Muscle of leg (tissue), 16 donors: ENCODE measurements at places on chromosomes 11 and 22. TPM values are rescaled to one million over a fixed set of nuclear protein-coding genes. Genes with fewer than 3 reads are reported as not detected.
A peak's percentile ranks its signal among the peaks of the same experiment; 100 is the strongest.

The IL10RA gene
- 4.8 TPM for total RNA-seq

GRCh38 chr22:36727110-36727509, 23.6 kb upstream of the CACNG2 start:
- no peak for DNase-seq

GRCh38 chr11:93560199-93560932, 17.2 kb upstream of the SMCO4 start:
- no peak for DNase-seq

DNA sequence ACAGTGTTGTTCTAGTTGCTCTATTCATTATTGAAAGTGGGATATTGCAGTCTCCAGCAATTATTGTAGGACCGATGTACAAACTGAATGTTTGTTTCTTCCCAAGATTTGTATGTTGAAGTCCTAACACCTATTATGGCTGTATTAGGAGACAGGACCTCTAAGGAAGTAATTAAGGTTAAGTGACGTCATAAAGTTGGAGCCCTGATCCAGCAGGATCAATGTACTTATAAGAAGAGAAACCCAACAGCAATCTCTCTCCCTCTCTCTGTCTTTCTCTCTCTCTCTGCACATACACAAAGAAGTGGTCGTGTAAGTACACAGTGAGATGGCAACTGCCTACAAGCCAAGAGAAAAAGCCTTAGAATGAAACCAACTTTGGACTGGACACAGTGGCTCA, 16.1 kb upstream of the SLC35C1 start:
- no peak for DNase-seq

- no peak for DNase-seq
These were observed 53.4 kb downstream of the LIF start for GRCh38 chr22:30193031-30193775.

The LMO1 gene
- 1.3 TPM for total RNA-seq

GRCh38 chr11:116852261-116853031, 15.0 kb upstream of the APOA1 start:
- DNase-seq, result no peak

DNA sequence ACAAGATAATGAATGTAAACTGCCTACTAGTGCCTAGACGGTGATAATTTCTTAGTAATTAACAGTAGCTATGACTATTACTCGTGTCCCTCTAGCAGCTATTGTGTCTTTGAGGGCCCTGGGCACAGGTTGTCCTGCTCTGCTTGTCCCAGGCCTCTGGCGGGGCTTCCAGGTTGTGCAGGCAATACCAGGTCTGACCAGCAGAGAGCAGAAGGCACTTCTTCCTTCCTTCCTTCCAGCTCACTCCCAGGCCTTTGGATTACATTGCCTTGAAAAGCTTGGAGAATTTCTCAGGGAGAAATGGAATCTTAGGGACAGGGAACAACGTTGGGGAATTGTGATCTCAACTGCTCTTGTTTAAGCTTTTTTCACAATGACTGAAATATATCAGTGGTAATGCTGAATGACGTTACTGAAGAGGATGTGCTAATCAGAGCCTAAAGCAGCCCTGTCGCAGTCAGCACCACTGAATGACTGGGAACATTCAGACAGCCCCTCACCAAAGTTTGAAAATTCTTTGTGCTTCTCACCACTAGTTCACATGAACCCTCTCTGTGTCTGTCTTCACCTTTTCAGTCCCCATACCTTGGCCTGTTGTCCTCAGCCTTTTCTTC, 8.4 kb upstream of the CCKBR start:
- DNase-seq, result peak; percentile 76

The TRIM66 gene
- 3.8 TPM for total RNA-seq

The RAG2 gene
- total RNA-seq, result 0.09 TPM

DNA sequence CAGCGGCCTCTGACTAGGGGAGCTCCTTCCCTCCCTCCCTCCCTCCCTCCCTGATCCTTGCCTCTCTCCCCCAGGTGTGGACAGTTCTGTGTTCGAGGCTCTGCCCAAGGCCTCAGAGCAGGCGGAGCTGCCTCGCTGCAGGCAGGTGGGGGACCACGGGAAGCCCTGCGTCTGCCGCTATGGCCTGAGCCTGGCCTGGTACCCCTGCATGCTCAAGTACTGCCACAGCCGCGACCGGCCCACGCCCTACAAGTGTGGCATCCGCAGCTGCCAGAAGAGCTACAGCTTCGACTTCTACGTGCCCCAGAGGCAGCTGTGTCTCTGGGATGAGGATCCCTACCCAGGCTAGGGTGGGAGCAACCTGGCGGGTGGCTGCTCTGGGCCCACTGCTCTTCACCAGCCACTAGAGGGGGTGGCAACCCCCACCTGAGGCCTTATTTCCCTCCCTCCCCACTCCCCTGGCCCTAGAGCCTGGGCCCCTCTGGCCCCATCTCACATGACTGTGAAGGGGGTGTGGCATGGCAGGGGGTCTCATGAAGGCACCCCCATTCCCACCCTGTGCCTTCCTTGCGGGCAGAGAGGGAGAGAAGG, 11.1 kb upstream of the POU2F3 start:
- DNase-seq, result no peak

GRCh38 chr11:117852309-117852708, 24.1 kb downstream of the FXYD6 start:
- no peak for DNase-seq

- DNase-seq, result no peak
These were observed 411 bp downstream of the ACTN3 start for GRCh38 chr11:66546966-66547661.

DNA sequence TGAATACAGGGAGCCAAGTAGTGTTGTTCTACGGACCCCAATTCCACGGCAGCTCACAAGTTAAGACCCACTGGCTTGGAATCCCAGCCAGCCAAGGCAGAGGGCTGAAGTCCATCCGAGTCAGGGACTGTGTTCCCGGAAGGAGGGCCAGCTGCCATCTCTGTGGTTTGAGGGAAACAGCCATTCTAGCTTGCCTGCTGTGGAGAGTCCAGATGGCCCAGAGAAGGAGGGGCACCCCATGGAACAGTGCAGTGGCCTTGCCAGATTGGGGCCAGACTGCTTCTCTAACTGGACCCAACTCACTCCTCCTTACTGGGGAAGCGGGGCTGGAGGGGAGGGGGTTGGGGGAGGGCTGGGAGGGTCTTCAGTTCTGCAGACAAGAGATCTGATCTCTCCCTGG, 156.4 kb downstream of the FAM181B start:
- DNase-seq, result no peak

DNA sequence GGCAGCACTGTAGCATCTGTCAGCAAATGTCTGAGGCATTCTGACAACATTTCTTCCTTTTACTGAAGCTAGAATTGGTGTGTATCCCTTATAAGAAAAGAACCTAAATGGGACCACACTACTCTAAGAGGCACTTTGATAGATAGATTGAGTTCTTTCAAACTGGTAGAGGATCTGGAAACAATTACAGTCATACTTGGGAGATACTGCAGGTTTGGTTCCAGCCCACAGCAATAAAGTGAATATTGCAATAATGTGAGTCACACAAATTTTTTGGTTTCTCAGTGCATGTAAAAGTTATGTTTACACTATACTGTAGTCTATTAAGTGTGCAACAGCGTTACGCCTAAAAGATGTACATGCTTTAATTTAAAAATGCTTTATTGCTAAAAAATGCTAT, 96.9 kb downstream of the SBF2 start:
- DNase-seq, result no peak

DNA sequence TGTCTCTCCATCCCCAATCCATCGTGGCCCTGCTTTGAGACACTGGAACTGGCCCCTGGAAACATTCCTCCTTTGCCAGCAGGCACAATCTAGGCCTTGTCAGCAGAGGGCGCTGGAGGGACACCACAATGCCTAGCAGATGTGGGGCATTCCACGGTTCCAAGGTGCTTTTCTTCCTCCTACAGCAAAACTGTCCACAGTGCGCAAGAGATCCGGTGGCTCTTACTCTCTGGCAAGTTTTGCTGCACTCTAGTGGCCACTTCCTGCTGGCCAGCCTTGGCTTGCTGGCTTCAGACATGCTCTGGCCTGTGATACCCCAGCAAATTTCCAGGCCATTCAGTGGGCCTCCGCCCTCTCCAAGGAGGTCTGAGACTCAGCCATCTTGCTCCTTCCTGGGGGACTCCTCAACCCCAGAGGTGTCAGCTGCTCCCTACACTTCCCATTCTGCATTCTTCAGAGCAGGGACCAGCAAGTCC, 17.1 kb upstream of the RBM4B start:
- peak; percentile 91 for DNase-seq

DNA sequence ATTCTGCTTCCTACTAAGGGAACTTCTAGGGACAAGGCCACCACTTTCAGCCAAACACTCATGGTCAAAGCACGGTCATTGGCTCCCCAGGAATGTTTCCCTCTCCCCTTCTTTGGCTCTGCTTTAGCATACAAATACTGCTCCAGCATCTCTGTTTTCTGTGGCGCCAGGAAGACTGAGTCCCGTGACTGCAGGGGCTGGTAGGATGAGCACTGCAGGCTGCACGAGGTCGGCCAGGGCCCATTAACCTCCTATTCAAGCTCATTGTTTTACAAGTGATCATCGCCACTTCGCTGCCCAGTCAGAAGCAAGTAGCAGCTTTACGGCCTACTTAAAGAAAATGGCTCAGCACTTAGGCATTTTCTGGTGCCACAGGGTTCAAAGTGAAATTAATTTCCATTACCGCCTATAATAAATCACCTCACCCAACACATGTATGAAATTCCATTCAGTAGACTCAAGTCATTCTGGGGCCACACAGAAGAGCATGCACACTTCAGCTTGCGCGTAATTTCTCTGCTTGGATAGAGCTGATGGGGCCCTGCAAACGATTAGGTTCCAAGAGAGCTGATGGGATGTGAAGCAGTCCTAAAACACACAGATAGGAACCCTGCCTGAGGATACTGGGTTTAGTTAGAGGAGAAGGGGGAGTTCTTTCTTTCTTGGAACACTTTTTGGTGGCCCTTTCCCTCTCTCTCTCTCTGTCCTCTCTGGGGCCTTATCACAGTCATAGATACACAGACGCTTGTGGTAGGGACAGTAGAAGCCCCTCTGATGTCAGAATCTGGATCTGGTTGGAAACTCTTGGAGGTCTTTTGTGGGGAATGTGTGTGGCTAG, 173.7 kb downstream of the KIF18A start:
- peak; percentile 20 for DNase-seq

The NR1H3 gene
- total RNA-seq, result 18.8 TPM

GRCh38 chr11:124955035-124955434, 1.0 kb downstream of the CCDC15 start:
- no peak for DNase-seq

- no peak for DNase-seq
These were observed 1430.7 kb downstream of the BRD1 start for GRCh38 chr22:48396785-48397530.

GRCh38 chr22:32204856-32205722, at the start of gene RFPL2:
Gene RFPL2, minus strand, starts transcription at chr22:32205073. Its CDS starts 2,622 bp downstream, at chr22:32202451.
- DNase-seq, result no peak

DNA sequence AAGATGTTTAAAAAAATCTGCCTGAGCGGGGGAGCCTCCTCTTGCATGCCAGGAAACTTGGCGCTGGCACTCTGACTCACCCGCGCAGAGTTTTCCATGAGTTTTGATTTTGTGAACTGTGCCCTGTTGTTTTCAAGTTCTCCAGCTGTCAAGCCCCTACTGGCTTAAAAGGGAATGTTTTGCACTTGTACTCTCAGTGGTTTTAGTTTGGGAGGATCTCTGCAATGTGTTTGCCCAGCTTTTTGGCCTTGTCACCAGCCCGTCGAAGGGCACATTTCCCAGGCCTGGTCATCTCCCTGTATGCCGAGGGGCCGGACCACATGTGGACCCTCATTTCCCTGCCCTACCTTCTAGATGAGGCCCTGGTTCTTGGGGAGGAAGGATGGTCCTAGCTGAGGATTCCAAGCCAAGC, 12.2 kb downstream of the MRGPRF start:
- DNase-seq, result peak; percentile 93

The IRAG1 gene
- 4.1 TPM for total RNA-seq

The ACRV1 gene
- total RNA-seq, result not detected

- no peak for DNase-seq
These were observed 231.0 kb downstream of the DDX10 start for GRCh38 chr11:108895579-108896480.

The CALCA gene
- total RNA-seq, result not detected

DNA sequence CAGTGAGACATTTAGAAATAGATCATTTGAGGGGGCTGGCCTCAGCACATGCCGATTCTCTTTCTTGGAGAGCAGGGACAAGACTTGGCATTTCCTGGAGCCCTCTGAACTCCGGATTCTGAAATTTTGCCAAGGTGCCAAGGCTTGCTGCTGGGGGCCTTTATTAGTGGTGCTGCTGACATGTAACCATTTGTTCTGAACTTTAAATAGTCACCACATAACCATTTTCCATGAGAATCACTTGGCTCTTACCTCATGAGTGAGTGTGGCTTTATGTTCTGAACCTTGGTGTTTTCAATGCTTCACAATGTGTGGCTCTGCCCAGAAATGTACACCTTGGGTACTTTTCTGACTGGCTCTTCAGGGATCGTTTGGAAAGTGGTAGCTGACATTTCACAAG, 33.3 kb downstream of the SYT13 start:
- DNase-seq, result no peak

The GDPD4 gene
- total RNA-seq, result 0.13 TPM

DNA sequence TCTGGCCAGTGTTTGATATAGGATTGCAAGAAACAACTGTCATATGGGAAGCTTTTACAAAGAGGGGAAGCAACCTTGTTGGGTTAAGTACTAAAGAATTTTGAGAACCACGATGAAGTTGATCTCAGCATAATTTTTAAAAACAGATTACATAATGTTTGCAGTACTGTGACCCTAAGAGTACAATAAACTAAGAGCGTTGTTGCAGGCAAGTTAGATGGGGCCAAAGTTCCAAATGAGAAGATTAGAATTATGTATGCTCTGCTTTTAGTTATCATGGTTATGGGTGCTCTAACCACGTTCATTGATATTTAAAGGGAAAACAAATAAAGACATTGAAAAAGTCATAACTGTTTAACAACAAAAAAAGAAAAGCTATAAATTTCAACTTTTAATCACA, 177.5 kb downstream of the CNTN5 start:
- no peak for DNase-seq

GRCh38 chr11:122076512-122077120, 39.4 kb downstream of the BLID start:
- DNase-seq, result no peak

The LTO1 gene
- total RNA-seq, result 12.2 TPM

The CRYBB3 gene
- 0.13 TPM for total RNA-seq

GRCh38 chr11:112584672-112585071, 324.0 kb upstream of the PLET1 start:
- DNase-seq, result no peak

The DGCR6 gene
- total RNA-seq, result 22.5 TPM

The TMEM191B gene
- total RNA-seq, result 0.13 TPM

The ARHGAP20 gene
- 7.6 TPM for total RNA-seq

- DNase-seq, result peak; percentile 95
These were observed 6.7 kb upstream of the AHNAK start for GRCh38 chr11:62553080-62553838.

- DNase-seq, result no peak
These were observed 1122.8 kb upstream of the CCDC90B start for GRCh38 chr11:84408946-84409411.

- DNase-seq, result peak; percentile 14
These were observed 123.3 kb upstream of the TBCEL start for GRCh38 chr11:120900643-120901042.
